Endothelial cell of umbilical vein (primary cell): ENCODE measurements at places on chromosomes 6 and 20. TPM values are rescaled to one million over a fixed set of nuclear protein-coding genes. Genes with fewer than 3 reads are reported as not detected.

Gene FOXQ1
- not detected in 2 replicates for polyA plus RNA-seq

- DNase-seq = no peak
- H3K4me1 ChIP-seq = no peaks in the 10 kb centered on the region
- no peaks in the 10 kb centered on the region for H3K36me3 ChIP-seq
- no peaks in the 10 kb centered on the region for H3K27me3 ChIP-seq
These were observed 695.7 kb upstream of the GJE1 start for GRCh38 chr6:141437011-141437410.

- no peak for DNase-seq
- H3K27me3 ChIP-seq = no peaks in the 10 kb centered on the region
- no peak overlapping the region for H3K27ac ChIP-seq
- no peaks in the 10 kb centered on the region for H3K4me1 ChIP-seq
- H3K36me3 ChIP-seq = no peaks in the 10 kb centered on the region
- H3K4me3 ChIP-seq = no peak overlapping the region
These were observed 142.7 kb downstream of the F13A1 start for GRCh38 chr6:6177754-6178153.

DNA sequence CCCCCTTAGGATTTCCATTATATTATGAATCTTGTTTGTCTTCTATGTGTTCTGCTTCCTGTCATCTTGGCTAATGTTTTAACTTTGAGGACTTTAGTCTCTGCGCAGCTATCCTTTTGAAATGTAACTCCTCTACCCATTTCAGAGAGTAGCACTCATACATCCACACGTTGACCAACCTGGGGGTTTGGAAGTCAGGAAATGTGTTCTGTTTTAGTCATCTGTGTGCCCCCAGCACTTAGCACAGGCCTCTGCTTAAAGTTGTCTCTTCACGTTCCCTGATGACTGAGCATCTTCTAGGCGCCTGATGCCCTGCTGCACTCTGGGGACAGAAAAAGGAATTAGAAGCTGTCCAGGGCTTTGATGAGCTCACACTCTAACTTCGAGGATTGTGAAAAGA is 47.9 kb downstream of the HMGN3 start:
- H3K36me3 ChIP-seq = no peaks in the 10 kb centered on the region
- no peaks in the 10 kb centered on the region for H3K27me3 ChIP-seq
- DNase-seq = no peak
- H3K4me3 ChIP-seq = no peak overlapping the region
- no peaks in the 10 kb centered on the region for H3K4me1 ChIP-seq

- no peak overlapping the region for H3K4me3 ChIP-seq
- DNase-seq = no peak
- no peaks in the 10 kb centered on the region for H3K36me3 ChIP-seq
- H3K27me3 ChIP-seq = peaks cover 2% of the 10 kb centered on the region
- H3K4me1 ChIP-seq = no peaks in the 10 kb centered on the region
These were observed 88.9 kb upstream of the ATXN1 start for GRCh38 chr6:16849988-16850680.

DNA sequence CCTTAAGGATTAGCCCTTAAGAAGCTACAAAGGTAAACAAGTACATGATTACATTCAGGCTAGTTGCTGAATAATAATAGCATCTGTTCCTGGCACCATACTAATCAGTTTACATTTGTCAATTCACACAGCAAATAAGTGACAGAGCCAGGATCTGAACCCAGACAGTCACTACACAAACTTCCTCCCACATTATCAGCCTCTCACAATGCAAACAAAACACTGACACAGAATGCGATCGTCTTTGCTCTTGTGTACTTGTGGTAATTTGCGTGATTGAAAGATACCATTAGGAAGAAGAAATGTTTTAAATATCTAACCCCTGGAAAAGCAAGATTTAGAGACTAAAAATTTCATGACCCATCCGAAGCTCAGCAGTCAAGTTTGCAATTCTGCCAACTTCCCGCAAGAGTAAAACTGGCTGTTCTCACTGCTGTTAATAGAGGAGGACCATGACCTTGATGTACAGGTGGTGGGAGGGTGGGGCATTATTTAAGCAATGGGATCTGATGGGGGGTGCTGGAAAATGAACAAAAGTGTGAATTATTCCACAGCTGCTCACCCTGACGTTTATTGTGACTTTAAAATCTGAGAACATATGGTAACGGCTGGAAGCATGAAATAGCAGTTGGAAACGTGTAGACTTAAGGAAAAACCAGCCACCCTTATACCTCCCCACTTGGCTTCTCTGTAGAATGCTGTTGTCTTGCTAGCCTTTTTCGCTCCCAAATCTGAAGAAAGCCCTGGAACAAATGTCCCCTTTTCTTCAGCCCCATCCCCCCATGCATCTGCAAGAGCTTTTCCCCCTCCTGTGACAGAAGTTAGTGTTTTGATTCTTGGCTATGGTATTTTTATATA is 95.3 kb upstream of the ARMC2 start:
- no peak overlapping the region for H3K27ac ChIP-seq
- no peaks in the 10 kb centered on the region for H3K4me1 ChIP-seq
- DNase-seq = no peak
- no peaks in the 10 kb centered on the region for H3K36me3 ChIP-seq
- H3K4me3 ChIP-seq = no peak overlapping the region
- peaks cover 4% of the 10 kb centered on the region for H3K27me3 ChIP-seq

GRCh38 chr6:119209452-119210205 is 131.2 kb upstream of the FAM184A start:
- H3K27me3 ChIP-seq = no peaks in the 10 kb centered on the region
- no peaks in the 10 kb centered on the region for H3K4me1 ChIP-seq
- no peak for DNase-seq
- no peaks in the 10 kb centered on the region for H3K36me3 ChIP-seq
- no peak overlapping the region for H3K27ac ChIP-seq

- H3K27ac ChIP-seq = no peak overlapping the region
- H3K27me3 ChIP-seq = no peaks in the 10 kb centered on the region
- no peaks in the 10 kb centered on the region for H3K36me3 ChIP-seq
- H3K4me1 ChIP-seq = no peaks in the 10 kb centered on the region
- H3K4me3 ChIP-seq = no peak overlapping the region
These were observed 26.6 kb upstream of the DAAM2 start for GRCh38 chr6:39765508-39766065.

GRCh38 chr6:23174781-23175361 is 605.5 kb downstream of the HDGFL1 start:
- no peak for DNase-seq
- H3K27ac ChIP-seq = no peak overlapping the region
- H3K4me3 ChIP-seq = no peak overlapping the region
- no peaks in the 10 kb centered on the region for H3K36me3 ChIP-seq

DNA sequence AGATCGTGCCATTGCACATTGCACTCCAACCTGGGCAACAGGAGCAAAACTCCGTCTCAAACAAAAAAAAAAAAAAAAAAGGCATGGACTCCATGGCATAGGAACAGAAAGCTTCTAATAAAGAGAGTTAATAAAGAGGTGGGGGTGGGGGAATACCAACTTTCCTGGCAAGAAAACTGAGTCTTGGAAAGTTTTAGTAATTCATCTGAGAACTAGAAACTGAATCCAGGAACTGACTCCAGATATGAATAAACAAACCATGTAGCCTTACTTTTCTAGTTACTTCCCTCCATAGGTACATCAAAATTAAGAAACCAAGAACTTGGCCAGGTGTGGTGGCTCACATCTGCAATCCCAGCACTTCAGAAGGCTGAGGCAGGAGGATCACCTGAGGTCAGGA is 38.5 kb downstream of the PTPRT start:
- H3K27me3 ChIP-seq = no peaks in the 10 kb centered on the region
- no peaks in the 10 kb centered on the region for H3K4me1 ChIP-seq
- no peaks in the 10 kb centered on the region for H3K36me3 ChIP-seq
- H3K4me3 ChIP-seq = no peak overlapping the region

- H3K27me3 ChIP-seq = no peaks in the 10 kb centered on the region
- no peak overlapping the region for H3K4me3 ChIP-seq
- no peaks in the 10 kb centered on the region for H3K4me1 ChIP-seq
- no peak for DNase-seq
- H3K36me3 ChIP-seq = no peaks in the 10 kb centered on the region
These were observed 34.7 kb downstream of the BMP2 start for GRCh38 chr20:6802227-6802626.

DNA sequence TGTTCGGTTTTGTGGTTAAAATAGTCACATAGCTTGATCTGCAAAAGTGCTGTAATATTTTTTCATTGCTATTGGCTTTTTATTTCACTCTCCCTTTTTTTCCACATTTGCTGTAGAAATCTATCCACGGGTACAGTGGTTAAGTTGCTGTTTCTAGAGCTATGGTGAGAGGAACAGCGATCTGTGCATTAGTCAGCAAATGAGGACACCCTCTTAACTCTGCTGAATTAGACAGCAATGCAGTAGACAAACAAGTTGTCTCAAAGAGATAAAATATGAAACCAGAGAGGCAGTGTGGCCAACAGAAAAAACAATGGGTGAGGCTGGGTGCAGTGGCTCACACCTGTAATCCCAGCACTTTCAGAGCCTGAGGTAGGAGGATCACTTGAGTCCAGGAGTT is 17.6 kb upstream of the SYNJ2 start:
- H3K27ac ChIP-seq = no peak overlapping the region
- no peaks in the 10 kb centered on the region for H3K36me3 ChIP-seq
- no peak for DNase-seq
- peaks cover 9% of the 10 kb centered on the region for H3K4me1 ChIP-seq
- H3K4me3 ChIP-seq = no peak overlapping the region

DNA sequence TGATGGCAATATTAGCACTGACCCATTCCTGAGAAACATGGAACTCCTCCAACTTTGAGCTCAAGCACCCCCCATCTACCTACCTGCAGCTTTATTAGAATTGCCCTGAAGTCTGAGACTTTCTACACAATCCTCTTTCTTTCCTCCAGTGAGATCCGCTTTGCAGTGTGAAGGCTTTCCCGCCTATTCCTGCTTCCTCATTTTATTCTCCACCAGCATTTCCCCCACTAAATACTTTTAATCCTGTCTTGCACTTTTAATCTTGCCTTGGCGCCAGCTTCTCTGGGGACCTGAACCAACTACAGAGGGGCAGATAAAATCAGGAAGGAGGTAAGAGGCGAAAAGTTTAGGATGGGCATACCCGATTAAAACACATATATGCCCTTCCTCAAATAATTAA is 178.1 kb upstream of the PRDM1 start:
- DNase-seq = no peak
- H3K27me3 ChIP-seq = no peaks in the 10 kb centered on the region
- H3K36me3 ChIP-seq = no peaks in the 10 kb centered on the region
- no peaks in the 10 kb centered on the region for H3K4me1 ChIP-seq

DNA sequence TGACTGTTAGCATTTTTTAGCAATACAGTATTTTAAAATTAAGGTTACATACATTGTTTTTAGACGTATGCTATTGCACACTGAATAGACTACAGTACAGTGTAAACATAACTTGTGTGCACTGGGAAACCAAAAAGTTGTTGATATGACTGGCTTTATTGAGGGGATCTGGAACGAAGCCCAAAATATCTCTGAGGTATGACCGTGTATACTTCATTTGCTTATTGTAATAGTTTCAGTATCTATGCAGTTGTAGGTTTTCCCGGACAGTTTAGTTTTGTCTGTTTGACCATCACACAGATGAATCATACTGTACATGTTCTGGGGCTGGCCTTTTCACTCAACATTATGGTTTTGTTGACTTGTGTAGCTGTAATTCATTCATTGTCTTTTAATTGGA is 6.9 kb upstream of the ZBTB12 start:
- no peak for DNase-seq
- H3K27me3 ChIP-seq = peaks cover 5% of the 10 kb centered on the region
- H3K4me3 ChIP-seq = no peak overlapping the region
- H3K4me1 ChIP-seq = peaks cover 3% of the 10 kb centered on the region
- no peaks in the 10 kb centered on the region for H3K36me3 ChIP-seq

DNA sequence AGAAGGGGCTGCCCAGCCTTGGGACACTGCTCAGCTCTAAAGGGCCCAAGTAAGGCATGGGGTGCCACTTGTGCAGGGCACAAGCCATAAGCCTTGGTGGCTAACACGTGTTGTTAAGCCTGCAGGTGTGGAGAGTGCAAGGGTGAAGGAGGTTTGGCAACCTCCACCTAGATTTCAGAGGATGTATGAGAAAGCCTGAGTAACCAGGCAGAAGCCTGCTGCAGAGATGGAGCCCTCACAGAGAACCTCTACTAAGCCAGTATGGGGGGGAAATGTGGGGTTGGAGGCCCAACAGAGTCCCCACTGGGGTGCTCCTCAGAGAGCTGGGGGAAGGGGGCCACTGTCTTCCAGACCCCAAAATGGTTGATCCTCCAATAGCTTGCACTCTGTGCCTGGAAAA is 32.6 kb downstream of the SERINC1 start:
- H3K27me3 ChIP-seq = no peaks in the 10 kb centered on the region
- no peak for DNase-seq
- H3K4me3 ChIP-seq = no peak overlapping the region

DNA sequence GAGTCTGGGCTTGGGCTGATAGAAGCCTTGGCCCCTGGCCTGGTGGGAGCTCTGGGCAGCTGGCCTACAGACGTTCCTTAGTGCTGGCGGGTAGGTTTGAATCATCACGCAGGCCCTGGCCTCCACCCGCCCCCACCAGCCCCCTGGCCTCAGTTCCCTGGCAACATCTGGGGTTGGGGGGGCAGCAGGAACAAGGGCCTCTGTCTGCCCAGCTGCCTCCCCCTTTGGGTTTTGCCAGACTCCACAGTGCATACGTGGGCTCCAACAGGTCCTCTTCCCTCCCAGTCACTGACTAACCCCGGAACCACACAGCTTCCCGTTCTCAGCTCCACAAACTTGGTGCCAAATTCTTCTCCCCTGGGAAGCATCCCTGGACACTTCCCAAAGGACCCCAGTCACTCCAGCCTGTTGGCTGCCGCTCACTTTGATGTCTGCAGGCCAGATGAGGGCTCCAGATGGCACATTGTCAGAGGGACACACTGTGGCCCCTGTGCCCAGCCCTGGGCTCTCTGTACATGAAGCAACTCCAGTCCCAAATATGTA is 957 bp upstream of the VEGFA start:
- H3K4me1 ChIP-seq = peaks cover 13% of the 10 kb centered on the region
- no peaks in the 10 kb centered on the region for H3K36me3 ChIP-seq
- no peak for DNase-seq
- peaks cover 2% of the 10 kb centered on the region for H3K27me3 ChIP-seq
- no peak overlapping the region for H3K27ac ChIP-seq
